ENCODE measurements at places on chromosomes 16 and 17.

GRCh38 chr16:67993207-67994039, 5.9 kb downstream of the DPEP2 start:
- peak; percentile 88 for DNase-seq

- DNase-seq, result no peak
These were observed 20.7 kb upstream of the C16orf78 start for GRCh38 chr16:49352892-49353291.

DNA sequence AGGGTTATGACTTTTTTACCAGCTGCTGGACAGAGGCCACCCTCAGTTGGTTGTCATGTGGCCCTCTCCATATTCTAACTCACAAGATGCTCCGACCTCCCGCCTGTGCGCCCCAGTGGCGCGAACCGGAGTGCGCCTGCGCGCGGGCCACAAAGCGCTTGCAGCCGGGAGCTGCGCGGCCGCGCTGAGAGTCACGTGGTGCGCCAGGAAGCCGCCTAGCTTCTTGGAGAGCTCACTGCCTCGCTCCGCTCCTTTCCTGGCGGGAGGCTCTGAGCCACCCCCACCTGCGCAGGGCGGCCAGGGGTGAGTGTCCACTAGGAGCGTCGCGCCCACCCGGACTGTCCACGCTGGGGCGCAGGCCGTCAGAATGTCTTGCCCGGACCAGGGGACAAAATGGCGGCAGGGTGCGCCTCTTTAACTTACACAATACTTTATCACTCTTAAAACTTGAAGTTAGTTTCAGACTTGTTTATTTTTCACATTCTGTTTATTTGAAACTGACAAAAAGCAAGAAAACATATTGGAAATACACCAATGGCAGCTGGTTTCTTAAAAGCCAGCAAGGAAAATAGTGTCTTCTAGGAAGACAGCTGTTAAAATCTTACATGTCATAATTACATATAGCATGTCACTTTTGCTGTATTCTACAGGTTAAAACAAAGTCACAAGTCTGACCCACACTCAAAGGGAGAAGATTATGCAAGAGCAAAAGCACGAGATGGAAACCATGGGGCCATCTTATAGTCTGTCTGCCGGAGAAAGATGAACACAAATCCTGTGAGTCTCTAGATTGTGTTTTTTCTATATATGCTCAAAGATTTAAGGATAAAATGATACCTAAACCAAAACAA, 357.9 kb downstream of the CNTNAP4 start:
- no peak for DNase-seq

DNA sequence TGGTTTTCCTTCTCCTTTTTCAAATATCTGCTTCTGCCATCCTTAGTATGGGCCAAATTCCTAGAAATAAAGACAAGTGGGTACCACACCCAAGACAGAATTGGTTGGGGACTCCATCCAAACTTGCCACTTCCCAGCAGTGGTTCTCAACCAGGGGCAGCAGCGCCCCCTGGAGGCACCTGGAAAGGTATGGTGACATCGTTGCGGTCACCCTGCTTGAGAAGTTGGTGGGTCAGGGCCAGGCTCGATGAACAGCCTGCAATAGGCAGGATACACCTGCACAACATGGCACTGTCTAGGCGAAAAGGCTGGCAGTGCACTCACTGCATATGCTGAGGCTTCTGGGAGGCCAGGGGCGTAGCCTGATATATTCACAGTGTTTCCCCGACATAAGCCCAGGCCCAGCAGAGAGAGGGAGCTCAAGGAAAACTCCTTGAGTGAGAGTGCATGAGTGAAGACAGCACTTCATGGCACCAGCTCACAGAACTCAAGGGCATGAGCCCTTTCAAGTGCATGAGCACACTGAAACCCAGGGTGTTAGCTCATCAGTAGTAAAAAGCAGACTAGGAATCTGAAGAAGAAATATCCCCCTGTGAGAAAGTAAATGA, 57.7 kb downstream of the CMC2 start:
- peak; percentile 65 for DNase-seq

GRCh38 chr17:8700546-8700945, 44.1 kb downstream of the CCDC42 start:
- no peak for DNase-seq

DNA sequence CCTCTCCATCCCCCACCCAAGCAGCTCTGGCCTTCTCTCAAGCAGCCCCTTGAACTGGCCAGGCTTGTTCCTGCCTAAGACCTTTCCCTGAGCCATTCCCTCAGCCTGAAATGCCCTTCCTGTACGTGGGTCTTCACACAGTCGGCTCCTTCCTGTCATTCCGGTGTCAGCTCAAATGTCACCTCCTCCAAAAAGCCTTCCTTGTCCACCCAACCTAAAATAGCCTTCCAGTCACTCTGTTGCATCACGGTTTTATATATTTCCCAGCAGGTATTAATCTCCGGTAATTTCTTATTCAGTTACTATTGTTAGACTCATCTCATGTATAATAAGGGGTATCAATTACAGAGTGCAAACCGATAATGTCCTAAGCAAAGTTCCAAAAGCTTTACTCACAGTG, 51.8 kb downstream of the C17orf67 start:
- no peak for DNase-seq

DNA sequence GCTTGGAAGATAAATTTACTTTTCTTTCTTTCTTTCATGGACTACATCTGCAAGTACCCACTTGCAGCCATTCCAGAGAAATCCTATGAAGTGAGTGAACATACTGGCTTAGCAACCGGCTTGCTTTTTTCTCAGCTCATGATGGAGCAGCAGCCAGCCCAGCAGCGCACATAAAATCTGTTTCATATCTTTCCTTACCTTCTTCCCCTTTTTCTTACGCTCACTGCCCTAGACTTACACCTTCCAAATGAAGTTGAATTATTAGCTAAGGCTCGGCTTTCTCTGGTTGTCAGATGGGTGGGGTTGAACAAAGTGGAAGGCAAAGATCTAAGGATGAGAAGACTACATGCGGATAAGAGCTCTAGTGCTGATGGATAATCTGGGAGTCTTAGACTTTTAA, 13.9 kb upstream of the ABCA8 start:
- no peak for DNase-seq

DNA sequence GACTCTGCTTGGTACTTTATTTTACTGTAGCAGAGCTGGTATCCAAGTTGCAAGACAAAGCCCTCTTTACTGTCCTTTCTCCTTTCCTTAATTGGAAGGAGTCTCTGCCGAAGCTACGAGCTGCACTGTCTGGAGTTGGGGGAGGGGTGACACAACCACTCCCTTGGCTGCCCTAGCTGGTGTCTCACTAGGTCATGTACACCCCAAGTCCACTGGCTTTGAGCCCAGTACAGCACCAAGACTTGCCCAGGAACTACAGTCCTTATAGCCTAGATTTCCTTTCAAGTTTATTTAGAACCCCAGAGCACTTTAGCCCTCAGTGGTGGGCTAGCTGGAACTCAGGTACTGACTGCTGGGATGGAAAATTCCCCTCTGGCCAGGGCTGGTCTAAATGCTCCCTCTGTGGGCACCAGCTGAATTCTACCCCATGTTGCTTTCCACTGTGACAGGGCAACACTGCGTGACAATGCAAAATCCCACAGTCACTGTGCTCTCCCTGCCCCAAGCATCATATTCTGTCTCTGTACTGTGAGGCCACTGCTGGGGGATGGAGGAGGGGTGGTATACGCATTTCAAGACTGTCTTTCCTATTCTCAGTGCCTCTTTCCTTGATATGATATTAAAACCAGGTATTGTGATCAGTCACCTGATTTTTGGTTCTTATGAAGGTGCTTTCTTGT, 18.4 kb downstream of the EFCAB5 start:
- no peak for DNase-seq

- DNase-seq, result no peak
These were observed 6.7 kb upstream of the ABCA9 start for GRCh38 chr17:69067274-69068047.

GRCh38 chr17:9677411-9677810, 32.1 kb downstream of the USP43 start:
- no peak for DNase-seq

- no peak for DNase-seq
These were observed 105.4 kb upstream of the TBX2 start for GRCh38 chr17:61294286-61294685.

- no peak for DNase-seq
These were observed 50.3 kb downstream of the SCNN1G start for GRCh38 chr16:23232806-23233205.

DNA sequence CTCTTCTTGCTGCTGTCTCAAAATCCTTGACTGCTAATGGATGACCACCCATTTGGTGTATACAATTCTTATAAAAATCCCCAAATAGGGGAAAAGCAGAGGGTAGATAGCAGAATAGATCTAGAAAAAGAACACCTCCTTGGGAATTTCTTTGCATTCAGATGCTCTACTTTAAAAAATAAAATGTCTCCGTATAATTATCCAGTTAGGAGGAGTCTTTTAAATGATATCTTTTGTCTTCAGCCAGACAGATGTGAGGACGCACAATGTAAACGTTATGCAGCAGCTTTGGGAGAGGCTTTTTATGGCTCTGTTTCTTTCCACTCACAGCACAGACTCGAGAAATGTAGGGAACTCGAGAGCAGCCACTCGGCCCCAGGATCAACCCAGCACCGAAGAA, 300.2 kb downstream of the IRF8 start:
- no peak for DNase-seq

DNA sequence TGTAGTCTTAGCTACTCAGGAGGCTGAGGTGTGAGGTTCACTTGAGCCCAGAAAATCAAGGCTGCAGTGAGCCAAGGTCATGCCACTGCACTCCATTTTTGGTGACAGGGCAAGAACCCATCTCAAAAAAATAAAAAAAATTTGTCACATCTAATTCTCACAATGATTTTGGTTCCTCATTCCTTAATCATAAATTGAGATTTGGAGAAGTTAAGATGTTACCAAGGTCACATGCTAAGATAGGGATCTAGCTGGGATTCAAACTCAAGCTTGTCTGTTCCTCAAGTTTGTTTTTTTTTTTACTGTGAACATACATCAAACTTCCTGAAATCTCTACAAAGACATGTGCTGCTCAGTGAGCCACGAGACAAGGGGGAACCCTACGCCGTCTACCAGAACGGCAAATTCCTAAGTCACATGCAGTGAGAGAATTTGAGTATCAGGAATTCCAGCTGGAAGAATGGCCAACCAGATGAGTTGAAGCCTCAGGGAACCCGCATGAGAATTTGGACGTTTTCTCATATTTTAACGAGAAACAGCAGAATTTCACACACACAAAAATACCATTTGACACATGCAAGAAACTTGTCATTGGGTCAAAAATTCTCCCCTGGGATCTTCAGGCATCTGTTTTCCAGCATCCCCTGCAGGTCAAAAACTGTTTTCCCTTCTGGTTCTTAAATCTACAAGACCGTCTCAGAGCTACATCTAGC, 414.1 kb upstream of the GOT2 start:
- DNase-seq, result no peak

DNA sequence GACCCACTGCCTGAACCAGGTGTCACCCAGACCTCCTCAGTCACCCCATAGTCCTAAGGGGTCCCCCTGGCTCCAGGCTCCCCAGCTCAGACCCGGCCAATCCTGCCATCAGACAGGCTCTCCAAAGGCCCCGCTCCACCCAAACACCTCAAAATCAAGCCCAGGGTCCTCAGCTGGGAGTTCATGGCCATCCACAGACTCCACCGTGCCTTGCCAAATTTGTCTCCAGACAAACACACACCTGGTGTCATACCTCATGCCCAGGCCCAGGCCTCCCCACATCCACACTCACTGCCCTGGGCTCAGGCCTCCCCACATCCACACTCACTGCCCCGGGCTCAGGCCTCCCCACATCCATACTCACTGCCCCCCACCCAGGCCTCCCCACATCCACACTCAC, 12.5 kb downstream of the RPH3AL start:
- DNase-seq, result no peak

DNA sequence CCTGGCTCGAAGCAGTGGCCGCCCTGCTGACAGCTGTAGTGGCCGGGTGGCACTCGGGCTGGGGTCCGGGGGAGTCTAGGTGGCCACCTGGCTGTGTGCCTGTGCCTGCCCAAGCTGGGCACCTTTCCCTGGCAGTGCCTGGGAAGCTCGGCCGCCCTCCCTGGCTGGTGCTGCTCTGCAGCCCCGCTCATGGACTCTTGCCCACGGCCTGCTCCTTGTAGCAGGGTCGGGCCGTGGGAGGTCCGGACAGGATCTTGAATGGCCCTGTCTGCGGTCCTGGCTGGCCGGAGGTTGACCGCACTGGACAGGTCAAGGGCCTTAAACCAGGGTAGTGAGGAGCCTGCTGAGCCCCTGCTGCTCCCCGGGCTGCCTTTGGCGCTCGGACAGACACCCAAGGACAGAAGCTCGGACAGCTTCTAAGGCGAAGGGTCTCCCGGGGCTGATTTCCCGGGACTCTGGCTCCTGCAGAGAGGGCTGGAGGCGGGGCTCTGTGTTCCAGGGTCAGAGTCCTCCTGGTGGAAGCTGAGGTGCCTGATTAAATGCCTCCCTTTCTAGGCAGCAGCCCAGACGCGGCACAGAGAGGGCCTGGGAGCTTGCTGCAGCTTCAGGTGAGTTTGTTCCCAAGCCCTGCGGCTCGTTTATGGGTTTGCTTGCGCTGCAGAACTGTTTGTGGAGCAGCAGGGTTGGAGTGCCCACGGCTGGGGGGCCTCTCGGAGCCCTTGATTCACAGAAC, 6.0 kb downstream of the CAPN15 start:
- no peak for DNase-seq

GRCh38 chr16:12655537-12655936, 148.2 kb downstream of the CPPED1 start:
- no peak for DNase-seq

DNA sequence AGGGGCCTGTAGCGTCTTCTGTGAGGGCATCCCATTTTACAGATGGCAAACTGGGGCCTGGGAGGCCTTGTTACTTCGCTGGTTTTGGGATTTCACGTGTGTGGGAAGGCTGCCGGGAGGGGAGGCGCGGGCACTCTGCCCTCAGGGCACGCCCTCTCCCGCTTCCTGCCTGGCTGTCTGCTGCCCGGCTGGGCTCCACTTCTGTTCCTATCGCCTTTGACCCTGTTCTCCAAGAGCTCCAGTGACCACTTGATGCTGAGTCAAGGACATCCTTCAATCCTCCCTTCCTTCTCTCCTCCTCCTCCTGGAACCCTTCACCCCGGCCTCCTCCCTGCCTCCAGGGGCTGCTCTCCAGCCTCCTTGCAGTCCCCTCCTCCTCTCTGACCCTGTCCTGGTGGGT, 16.0 kb downstream of the SPNS3 start:
- DNase-seq, result no peak

GRCh38 chr16:14364386-14365199, 265.5 kb downstream of the PARN start:
- no peak for DNase-seq

DNA sequence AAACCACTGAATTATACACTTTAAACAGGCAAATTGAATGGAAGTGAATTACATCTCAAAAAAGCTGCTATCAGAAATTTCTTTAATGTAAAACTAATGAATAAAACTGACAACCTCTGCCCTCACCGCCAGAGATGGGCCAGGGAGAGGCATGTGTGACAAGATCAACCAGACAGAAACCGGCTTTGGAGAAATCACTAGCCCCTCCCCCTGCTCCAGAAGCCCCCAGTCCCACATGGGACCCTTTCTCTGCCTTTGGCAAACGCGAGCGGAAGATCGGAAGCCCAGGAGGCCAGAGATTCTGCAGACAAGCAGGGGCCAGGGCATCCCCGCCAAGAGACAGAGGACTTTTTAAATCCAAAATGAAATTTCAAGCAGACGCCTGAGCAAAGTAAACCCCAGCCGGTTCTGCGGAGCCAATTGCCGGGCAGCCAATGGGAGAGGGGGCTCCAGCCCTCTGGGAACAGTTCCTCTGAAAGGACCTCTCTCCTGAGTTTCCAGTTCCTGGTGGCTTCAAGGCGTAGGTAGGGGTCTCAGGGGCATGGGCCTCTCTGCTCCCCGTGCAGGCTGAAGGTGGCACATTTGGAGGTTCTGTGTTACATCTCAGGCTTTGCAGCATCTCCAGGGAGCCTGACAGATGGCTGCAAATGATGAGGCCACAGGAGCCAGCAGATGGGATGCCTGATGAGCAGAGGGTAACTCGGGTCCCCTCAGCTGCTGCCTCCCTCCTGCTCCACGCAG, 118.1 kb downstream of the GSG1L start:
- DNase-seq, result no peak

Measured in activated CD4-positive, alpha-beta T cell treated with anti-CD3 and anti-CD28 coated beads, Interleukin-2, amount 50 U/mL, for 48 hours (primary cell).